ENCODE measurements at places on chromosomes 11 and 22. TPM values are rescaled to one million over a fixed set of nuclear protein-coding genes. Genes with fewer than 3 reads are reported as not detected.
A peak's percentile ranks its signal among the peaks of the same experiment; 100 is the strongest.

- DNase-seq, result no peak
These were observed 3.9 kb downstream of the HTATIP2 start for GRCh38 chr11:20367313-20367948.

RASL10A gene
- 0.99 TPM for polyA plus RNA-seq

SOX10 gene
- polyA plus RNA-seq, result 1.3 TPM

GRCh38 chr11:118699506-118700220 lies 20.2 kb upstream of the TREH start:
- no peak for DNase-seq

FAM83F gene
- polyA plus RNA-seq, result 3.7 TPM

DNA sequence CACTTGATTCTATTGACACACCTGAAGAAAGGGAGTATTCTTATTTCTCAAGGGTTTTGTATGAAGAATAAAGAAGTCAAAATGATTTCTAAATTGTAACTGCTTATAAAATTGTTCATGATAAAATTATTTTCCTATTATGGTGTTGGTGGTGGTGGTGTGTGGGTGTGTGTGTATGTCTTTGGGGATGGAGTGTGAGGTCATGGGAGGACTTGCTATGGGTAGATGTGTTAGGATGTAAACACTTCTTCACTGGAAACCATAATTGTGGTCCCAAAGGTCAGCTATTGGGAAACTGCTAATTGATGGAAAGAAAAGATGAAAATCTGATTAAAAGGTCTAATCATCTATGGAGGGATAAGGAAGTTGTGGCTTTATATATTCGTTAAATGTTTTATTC lies 5.1 kb downstream of the TRIM22 start:
- DNase-seq, result no peak

- peak; percentile 45 for DNase-seq
These were observed 51.9 kb upstream of the USP47 start for GRCh38 chr11:11789735-11790369.

GRCh38 chr11:119808407-119809185 lies 79.6 kb upstream of the NECTIN1 start:
- DNase-seq, result no peak

GRCh38 chr11:134751766-134752165 lies 339.7 kb upstream of the B3GAT1 start:
- DNase-seq, result no peak

GRCh38 chr11:64185175-64185692 lies 737 bp upstream of the STIP1 start:
- DNase-seq, result peak; percentile 85

OR8B4 gene
- not detected for polyA plus RNA-seq

- DNase-seq, result peak; percentile 67
These were observed 45.4 kb upstream of the ANO3 start for GRCh38 chr11:26286472-26287066.

DNA sequence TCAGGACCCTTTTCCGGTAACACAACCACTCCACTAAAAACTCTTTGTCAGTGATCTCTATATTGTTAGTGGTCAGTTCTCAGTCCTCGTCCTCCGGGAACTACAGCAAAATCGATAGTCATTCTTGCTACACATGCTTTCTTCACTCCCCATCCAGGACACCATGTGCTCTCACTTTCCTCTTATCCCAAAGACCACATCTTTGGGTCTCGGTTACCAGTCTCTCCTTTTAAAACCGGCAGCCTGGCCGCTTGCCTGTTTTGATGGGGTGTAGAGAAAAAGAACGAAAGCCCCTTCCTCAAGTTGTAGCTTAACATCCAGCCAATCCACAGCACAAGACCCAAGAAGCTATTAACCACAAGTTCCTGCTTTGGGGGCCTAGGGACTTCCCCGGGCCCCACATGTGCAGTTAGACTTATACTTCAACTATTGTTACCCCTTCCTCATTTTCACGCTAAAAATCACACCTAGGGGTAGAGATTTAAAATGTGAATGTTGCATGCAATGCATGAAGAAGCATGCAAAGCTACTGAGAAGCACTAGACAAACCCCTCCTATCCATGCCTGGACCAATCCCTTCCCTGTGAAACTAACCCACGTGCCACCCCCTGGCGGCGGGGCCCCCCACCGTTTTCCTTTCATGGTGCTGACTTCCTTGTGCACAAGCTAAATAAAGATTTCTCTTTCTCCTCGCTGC lies 1.5 kb upstream of the TOLLIP start:
- DNase-seq, result no peak

DNA sequence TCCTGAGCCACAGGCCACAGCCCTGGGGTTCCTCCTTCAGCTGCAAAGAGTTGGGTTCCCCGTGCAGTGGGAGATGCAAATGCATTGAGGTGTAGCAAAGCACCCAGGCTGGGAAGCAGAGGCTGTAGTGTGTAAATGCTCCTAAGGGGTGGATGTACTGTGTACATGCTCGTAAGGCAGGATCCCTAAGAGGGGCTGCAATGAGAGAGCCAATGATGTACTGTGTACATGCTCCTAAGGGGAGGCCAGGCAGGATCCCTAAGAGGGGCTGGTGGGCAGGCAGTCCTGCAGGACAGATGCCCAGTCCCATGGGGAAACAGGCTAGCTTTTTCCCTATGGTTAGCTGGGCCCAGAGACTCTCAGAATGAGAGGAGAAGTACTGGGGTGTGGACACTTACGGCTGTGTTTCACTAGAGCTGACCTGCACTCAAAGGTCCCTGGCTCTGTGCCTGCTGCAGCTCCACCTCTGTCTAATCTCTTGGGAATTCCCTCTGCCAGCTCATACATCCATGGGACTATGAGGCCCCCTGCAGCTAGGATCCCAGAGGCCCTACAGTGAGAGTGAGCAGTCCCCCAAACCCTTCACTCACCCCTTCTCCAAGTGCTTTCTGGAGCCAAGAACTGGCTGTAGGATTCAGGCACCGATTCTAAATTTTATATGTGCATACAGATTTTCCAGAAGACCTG lies 261.9 kb upstream of the LUZP2 start:
- peak; percentile 21 for DNase-seq

FBLN1 gene
- polyA plus RNA-seq, result 90.1 TPM

DNA sequence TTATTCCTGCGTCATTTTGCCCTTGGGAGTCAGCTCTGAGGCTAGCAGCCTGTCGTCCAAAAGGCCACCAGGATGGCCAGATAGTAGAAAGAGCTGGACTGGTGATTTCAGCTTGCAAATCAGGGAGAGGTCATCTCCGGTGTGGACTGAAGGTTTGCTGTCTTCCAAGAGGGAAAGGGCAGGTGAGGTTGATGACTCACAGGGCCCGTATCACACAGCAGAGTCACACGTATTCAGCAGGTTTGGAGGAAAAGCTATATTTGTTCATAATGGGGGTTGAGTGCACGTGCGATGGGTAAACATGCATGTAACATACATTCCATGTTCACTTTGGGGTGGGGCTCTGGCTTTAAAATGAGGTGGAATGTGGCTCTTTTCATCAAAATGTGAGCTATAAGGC lies 25.6 kb downstream of the MRPL21 start:
- DNase-seq, result no peak

DNA sequence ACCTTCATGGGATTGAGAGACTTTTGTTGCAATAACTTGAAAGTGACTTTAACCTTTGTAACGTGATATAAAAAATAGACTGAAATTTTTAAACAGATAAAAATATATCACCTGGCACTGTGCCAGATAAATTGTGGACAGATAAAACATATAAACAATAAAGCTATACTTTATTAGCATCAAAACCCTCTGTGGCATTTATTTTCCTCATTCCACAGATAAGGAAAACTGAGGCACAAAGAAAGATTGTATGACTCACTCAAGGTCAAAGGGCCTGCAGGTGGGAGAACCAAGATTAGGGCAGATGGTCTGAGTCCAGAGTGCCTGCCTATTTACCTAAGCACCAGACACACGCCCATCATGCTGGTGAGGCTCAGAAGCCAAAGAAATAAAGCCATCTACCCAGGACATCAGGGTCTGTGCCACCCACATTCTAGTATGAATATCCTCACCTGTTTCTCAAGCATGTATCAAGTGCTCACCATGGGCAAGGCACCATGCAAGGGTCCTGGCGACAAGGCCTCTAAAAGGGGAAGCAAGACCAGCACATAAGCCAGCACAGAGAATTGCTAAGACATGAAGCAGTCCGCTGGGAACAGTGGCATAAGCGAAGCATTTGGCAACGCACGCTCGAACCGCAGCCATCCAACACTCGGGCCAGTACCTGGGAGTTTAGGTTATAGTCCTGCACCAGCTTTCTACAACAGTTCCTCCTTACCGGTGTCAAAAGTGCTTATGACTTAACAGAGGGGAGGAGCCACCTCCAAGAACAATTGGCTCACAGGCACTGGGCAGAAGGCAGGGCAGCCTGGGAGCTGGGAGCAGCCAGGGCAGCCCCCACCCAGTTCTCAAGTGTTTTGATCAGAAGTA lies 17.6 kb downstream of the MYH9 start:
- DNase-seq, result no peak

- DNase-seq, result peak; percentile 92
These were observed 496 bp downstream of the TMEM9B start for GRCh38 chr11:8963569-8964323.

DNA sequence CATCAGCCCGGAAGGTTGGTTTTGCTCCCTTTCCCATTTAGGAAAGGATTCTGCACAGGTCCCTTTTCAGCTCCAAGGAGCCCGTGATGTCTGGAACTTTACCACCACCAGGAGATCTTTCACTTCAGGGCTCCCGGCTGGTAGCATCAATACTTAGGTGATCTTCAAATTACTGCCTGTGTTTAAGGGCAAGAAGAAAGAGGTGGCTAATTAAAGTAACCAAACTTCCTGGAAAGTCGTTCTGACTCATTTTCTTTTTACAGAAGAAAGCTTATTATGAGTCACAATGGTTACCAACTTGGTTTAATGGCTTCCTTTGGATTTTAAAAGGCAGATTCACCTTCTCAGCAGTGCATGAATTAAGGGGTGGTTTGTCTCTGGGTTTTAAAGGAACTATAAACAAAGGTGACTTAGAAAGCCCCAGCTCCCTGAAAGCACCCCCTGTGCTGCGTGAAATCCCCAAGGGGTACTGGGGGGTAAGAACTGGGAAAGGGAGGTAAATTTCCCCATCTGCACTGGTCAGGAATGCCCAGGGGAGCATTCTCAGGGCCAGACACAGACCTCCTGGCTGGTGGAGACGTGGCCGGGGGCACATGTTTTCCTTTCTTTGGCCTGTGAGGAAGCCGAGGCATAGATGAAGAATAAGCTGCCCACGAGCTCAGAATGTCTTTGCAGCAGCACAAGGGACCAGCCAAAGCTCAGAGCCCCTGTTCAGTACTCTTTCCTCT lies 8.8 kb downstream of the POU2F3 start:
- no peak for DNase-seq

UBQLN3 gene
- not detected for polyA plus RNA-seq

GRCh38 chr11:94326947-94327346 lies 22.6 kb downstream of the IZUMO1R start:
- no peak for DNase-seq

CHID1 gene
- 55.4 TPM for polyA plus RNA-seq

DNA sequence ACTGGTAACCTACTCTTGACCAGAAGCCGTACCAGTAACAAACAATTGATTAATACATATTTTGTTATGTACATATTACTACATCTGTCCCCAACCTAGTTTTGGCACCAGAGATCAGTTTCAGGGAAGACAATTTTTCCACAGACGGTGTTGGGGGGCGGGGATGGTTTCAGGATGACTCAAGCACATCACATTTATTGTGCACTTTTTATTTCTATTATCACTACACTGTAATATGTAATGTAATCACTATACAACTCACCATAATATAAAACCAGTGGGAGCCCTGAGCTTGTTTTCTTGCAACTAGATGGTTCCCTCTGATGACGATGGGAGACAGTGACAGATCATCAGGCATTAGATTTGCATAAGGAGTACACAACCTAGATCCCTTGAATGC lies 15.5 kb downstream of the DGCR8 start:
- no peak for DNase-seq
